ENCODE measurements at places on chromosomes 3 and 15.

- peak; percentile 35 for DNase-seq
Measured at GRCh38 chr3:57281715-57282114, 10.8 kb downstream of the ASB14 start.

DNA sequence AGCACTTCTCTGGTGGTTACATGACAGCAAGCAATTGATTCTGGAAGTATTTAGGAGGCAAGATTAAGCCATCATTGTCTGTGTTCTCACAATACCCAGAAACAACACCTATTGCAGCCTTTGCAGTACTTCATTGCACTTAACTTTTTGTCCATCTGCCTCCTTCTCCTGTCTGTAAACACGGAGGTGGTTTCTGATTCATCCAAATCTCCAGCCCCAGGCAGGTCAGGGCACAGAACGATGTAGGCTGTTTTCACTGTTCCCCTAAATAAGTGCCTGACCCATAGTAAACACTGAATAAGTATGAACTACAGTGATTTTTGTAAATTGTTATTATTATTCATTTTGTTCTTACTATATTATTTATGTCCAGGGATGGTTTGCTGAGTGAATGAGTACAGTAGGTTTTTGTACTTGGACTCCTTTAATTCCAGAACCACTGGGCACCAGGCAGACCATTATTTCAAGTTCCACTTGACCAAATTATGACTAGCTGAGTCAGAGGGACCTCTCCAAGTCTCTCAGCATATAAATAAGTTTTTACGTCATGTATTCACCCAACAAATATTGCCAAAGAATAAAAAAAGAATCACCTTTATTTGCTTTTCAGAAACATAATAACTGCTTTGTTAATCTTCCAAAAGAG is 283.3 kb upstream of the TRIM42 start:
- DNase-seq, result no peak

DNA sequence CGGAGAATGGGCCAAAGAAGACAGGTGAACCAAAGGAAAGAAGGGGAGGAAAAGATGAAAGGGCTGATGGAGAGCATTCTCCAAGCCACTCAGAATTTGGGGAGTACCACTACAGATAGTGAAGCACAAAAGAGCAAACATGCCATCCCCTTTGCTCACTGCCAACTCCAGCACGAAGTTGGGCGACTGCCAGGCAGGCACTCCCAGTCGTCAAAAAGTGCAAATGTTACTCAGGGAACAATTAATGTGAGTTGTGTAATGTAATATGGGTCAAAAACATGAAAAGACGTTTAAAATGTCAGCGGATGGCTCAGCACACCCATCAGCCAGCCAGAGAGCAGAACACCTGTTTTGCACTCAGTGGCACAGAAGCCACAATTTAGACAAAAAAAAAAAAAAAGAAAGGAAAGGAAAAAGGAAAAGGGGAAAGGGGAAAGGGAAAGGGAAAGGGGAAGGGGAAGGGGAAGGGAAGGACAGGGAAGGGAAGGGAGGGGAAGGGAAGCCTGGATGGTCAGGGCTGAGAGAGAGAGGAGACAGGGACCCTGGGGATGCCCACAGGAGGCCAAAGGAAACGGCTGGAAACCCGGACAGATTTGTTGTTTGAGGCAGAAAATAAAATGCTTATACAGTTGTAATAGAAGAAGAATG is 82.7 kb downstream of the COL8A1 start:
- peak; percentile 71 for DNase-seq

DNA sequence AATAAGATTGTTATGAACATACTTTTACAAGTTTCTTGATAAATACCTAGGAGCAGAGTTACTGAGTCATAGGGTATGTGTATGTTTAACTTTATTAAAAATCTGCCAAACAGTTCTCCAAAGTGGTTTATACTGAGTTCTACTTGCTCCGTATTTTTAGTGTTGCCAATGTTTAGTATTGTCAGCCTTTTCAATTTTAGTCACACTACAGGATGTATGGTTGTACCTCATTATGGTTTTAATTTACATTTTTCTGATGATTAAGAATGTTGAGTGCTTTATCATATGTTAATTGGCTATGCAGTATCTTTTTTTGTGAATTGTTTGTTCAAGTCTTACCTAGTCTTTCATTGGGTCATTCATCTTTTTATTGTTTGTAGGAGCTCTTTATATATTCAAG is 4.3 kb downstream of the TMOD3 start:
- DNase-seq, result no peak

- no peak for DNase-seq
Measured at GRCh38 chr15:70483513-70483912, 279.8 kb downstream of the UACA start.

Data from EH (cell line).